ENCODE measurements at places on chromosomes 1 and 21.

DNA sequence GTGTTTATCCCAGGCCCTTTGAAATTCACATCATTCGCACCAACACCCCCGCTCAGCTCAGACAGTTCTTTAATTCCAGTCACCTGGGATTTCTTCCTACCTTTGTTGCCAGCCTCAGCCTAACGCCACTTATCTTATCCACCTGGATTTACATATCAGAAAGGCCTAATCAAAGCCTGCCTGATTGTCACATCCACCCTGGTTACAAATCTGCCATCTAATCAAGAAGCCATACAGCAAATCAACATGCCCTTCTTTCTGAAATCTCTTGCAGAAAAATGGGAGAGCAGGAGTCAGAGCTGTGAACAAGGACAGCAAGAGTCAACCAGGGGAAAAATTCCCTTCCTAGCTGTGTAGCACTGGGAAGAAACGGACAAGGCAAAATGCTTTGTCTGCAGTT is 173.2 kb upstream of the DAB1 start:
- DNase-seq: no peak

DNA sequence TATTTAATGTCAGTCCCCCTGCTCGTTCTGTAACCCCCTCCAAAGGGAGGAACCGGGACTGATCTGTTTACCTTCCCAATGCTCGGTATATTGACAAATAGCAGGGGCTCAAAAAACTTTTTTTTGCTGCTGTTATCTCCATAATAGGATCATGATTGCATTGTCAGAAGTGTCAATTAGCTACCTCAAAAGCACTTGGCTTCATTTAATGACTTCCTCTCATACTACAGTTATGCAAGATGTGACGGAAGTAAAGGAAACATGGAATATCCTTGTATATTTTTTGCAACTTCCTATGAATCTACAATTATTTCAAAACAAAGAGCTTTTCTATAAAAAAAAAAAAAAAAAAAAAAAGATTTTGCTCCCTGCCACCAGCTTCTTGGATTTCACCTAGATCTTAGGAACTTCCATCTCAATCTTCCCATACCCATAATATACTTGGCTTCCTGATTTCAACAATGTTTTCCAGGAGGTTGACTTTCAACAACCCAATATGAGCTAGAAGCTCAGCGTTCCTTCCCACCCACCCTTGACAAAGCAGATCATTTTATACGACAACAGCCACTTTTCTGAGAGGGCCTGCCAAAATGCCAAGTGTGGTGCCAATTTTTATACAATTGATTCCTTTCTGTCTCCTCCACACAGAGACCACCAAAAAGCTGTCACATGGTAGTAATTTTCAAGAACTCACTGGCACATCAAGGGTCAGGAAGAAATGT is 71.7 kb downstream of the SETD4 start:
- no peak for DNase-seq

DNA sequence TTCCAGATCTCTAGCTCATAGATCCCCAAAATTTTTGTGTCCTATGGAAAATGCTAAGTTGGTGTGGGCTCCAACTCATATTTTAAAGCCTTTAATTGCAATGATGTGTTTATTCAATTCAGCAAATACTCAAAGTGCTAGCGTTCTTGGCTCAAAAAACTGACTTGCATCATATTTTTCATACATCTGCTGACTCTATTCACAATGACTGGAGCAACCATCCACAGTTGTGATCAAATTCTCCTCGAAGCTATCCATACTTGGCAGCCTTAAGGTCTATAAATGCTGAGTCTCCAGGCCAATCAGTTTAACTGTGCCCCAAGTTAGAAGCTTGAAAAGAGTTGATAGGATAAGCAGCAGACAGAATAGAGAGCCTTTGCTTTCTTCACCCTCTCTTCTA is 2.9 kb upstream of the ATP1A1 start:
- no peak for DNase-seq

DNA sequence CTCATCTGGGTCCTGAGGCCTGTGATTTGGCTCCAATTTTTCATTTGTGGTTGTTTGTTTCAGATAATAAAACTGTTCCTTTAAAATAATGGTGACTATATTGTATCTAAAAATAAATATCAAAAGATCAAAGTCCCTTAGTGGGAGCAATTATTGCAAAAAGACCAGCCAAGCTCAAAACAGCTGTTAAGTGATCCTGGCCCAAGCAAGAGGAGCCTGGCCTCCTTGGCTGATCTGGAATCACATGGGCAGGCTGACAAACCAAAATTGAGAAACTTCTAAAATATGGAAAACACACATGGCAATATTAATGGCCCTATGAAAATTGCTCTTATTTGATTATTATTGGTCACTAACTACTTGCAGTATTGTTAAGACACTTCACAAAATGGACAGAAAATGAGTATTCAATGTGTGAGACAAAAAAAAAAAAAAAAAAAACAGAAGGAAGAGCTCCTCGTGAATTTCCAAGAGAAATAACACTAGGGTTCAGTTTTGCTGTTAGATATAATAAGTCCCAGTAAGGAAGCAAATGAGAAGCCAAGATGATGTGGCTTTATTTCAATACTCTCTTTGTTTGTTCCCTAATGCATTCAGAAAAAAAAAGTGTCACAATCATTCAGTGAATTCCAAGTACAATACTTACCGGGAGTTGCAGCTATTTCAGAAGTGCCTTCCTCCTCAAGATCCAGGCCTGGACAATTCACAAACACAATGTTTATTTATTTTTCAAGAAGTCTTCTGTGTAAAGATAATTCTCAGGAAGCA is 105.1 kb downstream of the SEC16B start:
- no peak for DNase-seq

DNA sequence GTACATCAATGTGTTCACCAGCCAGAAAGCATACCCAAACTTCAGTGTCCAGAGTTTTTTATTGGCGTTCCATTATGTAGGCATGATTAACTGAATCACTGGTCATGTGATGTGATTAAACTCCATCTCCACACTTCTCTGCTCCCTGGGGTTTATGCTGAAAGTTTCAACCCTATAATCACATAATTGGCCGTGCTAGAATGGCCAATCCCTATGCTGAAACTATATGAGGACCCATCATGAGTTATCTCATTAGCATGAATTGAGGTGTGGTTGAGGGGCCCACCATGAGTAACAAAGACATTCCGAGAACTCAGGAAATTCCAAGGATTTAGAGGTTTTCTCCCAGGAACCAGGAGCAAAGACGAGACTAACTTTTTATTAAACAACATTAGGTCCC is 31.8 kb upstream of the FBXO28 start:
- DNase-seq: peak; percentile 27

DNA sequence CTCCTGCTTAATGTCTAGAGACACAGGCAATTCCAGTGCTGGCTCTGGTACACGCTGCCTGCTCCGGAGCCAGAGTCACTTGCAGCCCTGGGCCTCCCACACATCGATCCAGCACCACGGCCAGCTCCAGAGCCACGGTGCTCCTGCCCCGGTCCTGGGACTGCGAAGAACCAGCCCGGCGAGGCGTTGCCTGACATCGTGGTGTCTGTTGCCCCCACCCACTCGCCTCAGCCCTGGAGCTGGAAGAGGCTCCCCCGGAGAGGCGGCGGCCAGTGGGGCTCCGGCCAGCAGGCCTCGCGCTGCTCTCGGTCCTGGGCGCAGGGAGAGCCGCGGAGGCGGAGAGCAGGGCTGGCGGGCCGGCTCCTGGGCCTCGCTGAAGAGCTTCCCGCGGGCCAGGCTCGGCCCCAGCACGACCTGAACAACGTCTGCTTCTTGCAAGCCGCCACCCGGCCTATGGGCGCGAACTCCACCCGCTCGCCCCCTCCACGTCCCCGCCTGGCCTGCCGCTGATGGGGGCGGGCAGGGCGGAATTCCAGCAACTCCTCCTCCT is 364.8 kb downstream of the CEP170 start:
- DNase-seq: peak; percentile 70

- DNase-seq: no peak
These were observed 6.0 kb upstream of the FCRL2 start for GRCh38 chr1:157782931-157783330.

DNA sequence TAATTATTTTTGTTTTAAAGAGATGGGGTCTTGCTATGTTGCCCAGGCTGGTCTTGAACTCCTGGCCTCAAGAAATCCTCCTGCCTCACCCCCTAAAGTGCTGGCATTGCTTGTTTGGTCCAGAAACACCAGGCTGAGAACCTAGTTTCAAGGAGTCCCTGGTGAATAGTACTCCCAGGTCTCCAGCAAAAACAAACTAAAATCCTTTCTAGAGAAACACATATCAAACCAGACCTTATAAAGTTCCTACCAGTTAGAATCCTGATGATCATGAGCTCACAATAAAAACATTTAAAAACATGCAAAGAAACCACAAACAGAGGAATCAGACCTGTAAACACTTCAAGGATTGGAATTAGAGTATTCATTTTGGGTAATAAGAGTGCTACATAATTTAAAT is 34.4 kb upstream of the PADI1 start:
- DNase-seq: no peak

DNA sequence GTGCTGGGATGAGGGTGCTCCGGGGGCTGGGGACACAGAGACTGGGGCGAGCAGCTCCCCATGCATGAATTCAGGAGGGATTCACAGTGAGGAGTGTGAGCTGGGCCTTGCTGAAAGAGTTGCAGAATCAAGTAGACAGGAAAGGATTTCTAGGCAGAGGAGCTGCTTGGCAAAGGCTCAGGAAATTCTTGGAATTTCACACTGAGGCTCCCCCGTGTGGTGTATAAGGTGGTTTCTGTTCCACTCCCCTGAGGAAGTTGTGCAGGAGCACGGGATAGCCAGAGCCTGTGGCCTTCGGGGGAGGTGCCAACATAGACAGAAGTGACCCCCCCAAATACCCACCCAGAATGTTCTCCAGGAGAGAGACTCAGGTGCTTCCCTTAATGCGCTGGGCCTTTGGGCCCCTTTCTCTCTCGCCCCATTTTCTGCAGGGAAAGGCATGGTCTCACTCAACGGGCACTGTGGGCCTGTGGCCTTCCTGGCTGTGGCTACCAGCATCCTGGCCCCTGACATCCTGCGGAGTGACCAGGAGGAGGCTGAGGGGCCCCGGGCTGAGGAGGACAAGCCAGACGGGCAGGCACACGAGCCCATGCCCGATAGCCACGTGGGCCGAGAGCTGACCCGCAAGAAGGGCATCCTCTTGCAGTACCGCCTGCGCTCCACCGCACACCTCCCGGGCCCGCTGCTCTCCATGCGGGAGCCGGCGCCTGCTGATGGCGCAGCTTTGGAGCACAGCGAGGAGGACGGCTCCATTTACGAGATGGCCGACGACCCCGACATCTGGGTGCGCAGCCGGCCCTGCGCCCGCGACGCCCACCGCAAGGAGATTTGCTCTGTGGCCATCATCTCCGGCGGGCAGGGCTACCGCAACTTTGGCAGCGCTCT is 58.5 kb upstream of the ACTL8 start:
- peak; percentile 55 for DNase-seq

DNA sequence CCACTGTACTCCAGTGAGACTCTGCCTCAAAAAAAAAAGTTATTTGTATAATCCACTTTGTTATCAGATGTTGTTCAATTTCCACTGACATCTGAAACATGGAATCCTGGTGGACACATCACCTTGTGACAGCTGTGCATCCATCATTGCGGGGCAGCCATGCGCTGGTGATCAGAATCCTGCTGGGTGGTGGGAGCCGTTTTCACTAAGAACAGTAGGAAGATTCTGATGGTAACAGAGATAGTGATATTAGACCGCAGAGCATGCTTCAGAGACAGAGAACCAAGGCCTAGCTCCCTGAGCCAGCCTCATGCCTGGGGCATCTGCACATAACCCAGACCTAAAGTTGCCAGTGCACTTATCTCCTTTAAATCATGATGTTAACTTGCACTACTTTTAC is 3.1 kb upstream of the SPRR3 start:
- no peak for DNase-seq

GRCh38 chr1:154157520-154158306 is 2.8 kb upstream of the NUP210L start:
- no peak for DNase-seq

DNA sequence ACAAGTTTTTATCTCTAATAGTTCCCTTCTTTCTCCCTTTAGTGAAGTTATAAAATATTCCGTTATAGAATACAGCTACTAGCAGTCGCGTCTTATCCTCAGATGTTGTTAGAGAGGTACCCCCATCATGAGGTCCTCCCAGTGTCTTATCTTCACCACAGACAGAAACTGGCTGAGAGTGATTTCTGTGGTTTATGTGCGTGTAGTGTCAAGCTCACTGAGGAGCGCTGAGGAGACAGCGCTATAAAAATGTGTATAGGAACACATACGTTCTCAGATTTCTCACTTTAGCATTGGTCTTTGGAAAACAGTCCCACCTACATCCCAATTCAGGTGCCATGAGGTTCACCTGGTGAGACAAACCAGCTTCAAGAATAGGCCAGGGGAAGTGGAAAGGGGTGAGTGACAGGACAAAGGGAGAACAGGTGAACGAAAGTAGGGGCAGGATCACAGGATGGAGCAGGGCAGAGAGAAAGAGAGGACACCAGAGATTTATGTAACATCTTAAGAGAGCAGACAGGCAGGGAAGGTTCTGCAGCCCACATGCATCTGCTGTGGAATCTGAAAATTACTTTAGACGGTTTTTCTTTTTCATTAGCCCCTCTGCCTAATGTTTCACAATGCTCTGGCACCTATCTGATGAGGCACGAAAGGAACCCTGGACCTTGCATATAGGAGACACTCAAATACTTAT is 2.7 kb upstream of the PLEKHO1 start:
- DNase-seq: no peak

DNA sequence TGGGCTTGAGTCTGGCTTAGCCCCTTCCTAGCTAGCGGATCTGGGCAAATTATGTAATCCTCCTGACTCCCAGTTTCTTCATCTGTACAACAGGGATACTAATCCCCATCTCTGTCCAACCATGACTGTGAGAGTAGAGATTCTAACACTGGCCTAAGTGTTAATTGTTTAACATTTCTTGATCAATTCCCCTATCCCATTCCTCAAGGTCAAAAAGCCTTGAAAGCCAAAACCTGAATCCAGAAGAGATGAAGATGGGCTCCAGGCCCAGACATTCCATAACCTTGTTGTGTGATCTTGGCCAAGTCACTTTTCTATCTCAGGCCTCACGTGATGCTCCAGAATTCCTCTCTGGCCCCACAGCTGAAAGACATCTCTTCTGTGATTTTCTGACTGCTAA is 18.8 kb upstream of the PHLDA3 start:
- DNase-seq: no peak

GRCh38 chr1:157000686-157001085 is 44.9 kb downstream of the ARHGEF11 start:
- DNase-seq: no peak

DNA sequence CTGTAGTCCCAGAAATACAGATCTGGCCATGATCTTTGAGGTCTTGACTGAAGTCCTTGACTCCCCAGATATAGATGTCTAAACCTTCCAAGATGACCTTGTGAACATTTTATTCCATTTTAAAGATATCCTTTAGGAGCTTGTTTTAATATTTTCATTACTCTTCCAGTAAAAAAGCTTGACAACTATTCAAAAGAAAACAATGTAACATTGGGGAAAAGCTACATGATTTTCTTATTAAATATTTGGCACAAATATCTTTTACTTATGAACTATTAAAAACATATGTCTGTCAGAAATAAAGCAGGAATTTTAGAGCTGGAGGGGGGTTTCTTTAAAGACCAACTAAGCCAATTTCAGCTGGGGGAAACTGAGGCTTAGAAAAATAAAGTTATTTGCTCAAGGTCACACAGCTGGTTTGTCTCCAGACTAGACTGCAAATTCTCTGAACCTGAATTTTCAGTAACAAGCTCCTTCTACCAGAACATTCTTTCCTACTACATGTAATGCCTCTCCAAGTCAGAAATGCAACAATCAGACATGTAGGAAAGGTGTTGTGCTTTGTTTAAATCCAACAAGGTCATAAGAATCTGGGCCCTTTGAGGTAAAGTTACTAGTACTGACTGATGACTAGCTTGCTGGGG is 67.0 kb upstream of the PTCH2 start:
- no peak for DNase-seq
